Ureter (tissue), 1 donor: ENCODE measurements at places on chromosomes 6 and 20.
A peak's percentile ranks its signal among the peaks of the same experiment; 100 is the strongest.

GRCh38 chr6:134063121-134063965 lies 10.9 kb upstream of the SLC2A12 start:
- no peak for DNase-seq

DNA sequence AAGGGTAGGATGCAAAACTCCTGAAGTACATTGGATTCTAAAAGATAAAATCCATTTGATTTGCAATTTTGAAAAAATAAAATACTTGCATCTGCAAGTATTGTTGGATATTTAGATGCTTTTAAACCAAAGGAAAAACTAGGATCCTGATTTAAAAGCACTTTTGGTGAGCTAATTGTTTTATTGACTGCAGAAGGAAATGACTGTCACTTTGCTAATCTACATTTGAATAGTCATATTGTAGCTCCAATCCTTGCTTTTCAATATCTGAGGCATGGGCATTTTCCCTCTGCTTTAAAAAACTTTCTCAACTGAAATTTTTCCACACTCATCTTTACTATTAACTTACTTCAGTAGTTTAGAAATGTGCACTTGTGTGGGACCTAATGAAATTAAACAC lies 74.1 kb downstream of the TRDN start:
- DNase-seq, result no peak

DNA sequence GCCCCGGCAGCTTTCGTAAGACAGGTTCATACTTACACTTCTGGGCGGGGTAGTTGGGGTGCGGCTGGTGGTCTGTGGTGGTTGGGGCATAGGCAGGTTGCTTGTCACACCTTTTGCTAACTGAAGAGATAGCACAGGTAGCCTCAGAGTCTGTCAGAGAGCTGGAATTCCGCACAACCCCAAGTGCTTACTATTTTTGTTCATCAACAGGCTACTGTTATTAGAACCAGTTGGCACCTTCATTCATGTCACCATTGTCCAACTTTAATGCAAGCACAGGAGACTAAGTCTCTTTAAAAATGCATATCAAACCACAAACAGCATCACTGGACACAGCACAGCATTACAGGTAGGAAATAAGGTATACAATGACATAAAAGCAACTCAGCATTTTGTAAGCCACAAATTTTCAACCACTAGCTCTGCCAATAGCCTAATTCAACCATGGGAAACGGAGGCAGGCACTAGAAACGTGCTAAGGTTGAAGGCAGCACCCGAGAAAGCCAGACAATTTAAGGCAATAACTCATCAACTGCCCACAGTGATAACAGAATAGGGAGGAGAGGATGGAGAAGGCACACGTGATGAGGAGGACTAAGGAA lies 143.8 kb downstream of the ZMYND8 start:
- no peak for DNase-seq

DNA sequence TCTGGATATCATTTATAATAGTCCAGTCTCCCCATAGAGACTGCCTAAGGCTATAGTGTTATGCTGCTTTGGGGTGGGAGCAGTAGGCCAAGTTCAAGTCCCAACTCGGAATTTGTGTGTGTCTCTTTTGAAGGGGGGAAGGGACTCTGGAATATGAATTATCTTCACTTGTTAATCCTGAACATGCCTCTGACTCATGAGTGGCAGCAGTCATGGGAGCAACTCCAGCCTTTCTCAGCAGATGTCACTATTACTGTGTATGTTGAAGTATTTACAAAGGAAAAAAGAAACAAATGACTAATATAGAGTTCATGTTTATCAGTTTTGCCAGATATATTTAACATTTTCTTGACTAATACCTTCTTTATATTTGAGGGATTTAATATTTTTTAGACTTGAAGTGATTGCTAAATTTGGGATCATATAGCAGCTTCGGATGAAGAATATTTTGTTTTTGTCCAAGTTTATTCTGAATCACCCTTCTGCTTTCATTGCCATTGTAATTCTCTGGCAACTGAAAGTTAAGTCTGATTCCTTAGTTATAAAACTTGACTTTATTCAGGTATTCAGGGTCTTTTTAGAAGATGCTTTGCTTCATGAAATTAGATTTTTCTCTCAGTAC lies 23.4 kb downstream of the FAM217A start:
- DNase-seq, result no peak

- no peak for DNase-seq
These were observed 26.9 kb downstream of the PCNA start for GRCh38 chr20:5092765-5093339.

- no peak for DNase-seq
These were observed 21.7 kb downstream of the SMLR1 start for GRCh38 chr6:130848945-130849344.

DNA sequence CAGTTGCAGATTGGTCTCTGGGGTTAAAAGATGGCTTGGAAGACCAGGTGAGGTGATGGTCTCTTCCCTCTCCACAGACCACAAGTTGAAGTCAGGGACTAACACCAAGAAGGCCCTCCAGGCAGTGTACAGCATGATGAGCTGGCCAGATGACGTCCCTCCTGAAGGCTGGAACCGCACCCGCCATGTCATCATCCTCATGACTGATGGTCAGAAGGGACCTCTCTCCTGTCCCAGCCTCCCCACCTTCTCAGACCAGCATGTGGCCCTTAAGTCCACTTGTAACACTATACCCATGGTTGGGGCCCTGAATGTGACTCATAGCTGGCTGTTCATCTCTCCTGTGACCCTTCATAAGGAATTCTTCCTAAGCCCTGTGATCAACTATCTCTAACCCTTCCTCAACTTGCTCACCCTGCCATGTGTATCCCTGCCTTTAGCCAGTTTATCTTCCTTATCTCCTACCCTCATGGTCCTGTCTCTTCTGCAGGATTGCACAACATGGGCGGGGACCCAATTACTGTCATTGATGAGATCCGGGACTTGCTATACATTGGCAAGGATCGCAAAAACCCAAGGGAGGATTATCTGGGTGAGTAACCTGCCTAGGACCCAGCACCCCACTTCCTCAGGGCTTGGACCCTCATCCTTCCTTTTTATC lies 3.0 kb downstream of the CFB start:
- no peak for DNase-seq

DNA sequence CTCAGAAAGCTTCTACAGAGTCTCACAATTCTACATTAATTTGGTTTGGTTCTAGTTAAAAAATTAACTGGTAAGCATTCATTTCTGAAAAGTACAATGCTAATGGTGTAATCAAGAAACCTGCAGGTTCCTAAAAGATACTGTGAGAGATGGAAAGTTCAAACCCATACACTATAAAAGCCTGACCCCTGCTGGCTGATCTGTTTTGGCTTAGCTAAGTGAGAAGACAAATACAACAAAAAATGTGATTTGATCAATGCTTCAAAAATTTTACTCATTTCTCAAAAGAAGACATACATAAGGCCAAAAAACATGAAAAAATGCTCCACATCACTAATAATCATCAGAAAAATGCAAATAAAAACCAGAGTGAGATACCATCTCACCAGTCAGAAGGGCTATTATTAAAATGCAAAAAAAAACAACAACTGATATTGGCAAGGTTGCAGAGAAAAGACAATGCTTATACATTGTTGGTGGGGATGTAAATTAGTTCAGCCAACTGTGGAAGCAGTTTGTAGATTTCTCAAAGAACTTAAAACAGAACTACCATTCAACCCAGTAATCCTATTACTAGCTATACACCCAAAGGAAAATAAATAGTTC lies 102.8 kb downstream of the MOXD1 start:
- no peak for DNase-seq

DNA sequence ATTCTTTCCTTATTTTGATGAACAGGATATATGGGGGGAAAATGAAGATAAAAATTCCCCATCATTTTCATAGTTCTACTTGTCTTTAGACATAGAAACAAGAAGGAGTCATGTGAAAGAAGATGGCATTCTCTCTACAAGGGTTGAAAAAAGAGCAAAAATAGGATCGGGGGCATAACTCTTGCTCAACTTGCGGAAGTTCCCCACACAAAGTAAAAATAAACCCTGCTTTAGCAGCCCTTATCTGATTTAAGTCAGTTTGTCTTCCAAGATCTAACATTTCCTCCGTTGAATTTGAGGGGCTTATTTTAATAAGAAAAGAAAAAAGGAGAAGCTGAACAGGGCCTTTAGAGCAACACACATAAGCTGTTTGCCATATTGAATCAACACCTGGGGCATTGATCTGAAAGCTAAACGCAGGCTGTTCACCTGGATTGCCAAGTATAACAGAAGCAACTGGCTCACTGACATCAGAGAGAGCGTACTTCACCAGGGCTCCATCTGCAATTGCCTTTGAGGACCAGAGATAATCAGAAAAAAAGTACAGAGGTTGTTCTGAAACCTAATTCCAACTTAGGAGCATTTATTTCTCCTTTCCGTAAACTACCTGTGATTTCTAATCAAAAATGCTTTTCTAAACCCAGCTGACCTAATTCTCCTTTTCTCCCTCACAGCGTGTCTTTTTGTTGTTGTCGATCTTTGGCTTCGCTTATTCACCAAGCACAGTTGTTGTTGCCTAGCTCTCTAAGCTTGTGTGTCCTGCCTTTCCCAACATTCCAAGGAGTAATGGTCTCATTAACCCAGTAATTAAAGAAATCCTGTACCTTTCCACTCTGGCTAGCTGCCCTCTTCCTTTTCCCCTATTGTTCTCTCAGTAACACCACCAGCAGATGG lies 568.0 kb downstream of the KIF16B start:
- DNase-seq, result no peak

DNA sequence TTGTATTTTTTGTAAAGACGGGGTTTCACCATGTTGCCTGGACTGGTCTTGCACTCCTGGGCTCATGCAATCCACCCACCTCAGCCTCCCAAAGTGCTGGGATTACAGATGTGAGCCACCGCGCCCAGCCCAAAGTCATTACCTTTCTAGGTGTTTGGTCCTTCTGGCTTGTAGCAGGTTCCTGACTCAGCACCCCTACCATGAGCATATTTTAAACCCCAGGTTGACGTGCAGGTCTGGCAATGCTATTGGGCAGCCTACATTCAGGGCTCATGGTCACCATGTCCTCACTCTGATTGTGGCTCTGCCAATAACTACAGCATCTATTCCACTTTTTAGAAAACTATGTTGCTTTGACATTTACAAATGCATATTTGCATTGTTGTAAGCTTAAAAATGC lies 59.4 kb downstream of the IPCEF1 start:
- no peak for DNase-seq

- no peak for DNase-seq
These were observed 11.7 kb downstream of the SNTA1 start for GRCh38 chr20:33431797-33432381.

GRCh38 chr6:73739096-73739495 lies 43.1 kb downstream of the CD109 start:
- no peak for DNase-seq

GRCh38 chr20:57756921-57757320 lies 47.1 kb upstream of the PMEPA1 start:
- DNase-seq, result no peak

DNA sequence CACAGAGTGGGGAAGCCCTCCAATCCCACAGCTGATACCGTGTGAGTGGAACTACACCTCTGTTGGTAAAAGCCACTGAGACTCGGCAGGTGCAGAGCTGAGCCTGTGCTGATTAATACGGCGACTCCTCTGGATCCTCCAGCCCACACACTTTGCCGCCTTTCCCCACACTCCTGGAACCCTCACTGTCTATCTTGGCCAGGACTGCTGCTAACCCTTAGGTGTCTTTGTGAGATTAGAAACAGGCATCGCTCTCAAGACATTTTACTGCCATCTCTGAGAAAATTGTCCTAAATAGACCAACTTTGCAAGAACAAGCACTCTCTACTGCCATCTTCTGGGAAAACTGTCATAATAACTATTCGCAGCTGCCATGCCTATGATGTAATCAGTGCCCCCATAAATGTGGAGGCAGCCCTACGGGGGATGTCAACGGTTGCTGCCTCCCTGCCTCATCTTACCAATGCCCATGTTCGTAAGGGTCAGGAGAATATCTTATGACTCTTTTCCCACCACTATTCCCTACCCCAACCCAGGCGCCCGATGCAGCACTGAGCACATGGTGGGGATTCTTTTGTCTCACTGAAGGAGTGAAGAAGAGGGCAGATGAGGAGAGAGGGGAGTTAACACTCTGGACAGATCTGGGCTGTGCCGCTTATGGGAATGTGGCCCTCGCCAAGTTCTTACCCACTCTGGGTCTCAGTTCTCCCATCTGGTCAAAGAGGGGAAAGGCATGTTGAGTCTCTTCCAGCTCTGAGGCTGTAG lies 26.1 kb upstream of the KCNB1 start:
- DNase-seq, result no peak

GRCh38 chr6:147615659-147616456 lies 107.4 kb downstream of the SAMD5 start:
- DNase-seq, result no peak

GRCh38 chr20:21725892-21726291 lies 20.4 kb downstream of the PAX1 start:
- no peak for DNase-seq

GRCh38 chr6:96702626-96703025 lies 134.7 kb downstream of the GPR63 start:
- DNase-seq, result no peak

DNA sequence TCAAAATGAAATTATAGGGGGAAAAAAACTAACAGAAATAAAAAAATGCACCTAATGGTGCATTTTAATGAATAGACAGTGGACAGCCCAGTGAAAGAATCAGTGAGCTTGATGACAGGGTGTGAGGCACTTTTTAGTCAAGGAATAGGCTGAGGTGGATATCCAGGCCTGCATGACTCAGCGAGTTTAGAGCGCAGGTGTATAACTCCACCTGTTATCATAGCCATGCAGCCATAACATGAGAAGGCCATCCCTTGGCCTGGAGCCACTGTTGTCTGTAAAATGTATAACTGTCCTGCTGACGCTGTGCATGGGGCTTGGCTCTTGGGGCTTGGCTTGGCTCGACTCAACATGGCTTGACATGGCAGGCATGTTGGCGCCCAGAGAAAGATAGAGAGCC lies 331.5 kb upstream of the NOX3 start:
- DNase-seq, result no peak

GRCh38 chr6:32825966-32826365 lies 9.2 kb upstream of the HLA-DOB start:
- DNase-seq, result no peak

- peak; percentile 70 for DNase-seq
These were observed 16.6 kb downstream of the SLC22A1 start for GRCh38 chr6:160137989-160138835.

- no peak for DNase-seq
These were observed 58.9 kb upstream of the TRAF3IP2 start for GRCh38 chr6:111664565-111665030.

- DNase-seq, result no peak
These were observed 119.6 kb upstream of the FOXO3 start for GRCh38 chr6:108441141-108441540.

- no peak for DNase-seq
These were observed 12.0 kb downstream of the PGK2 start for GRCh38 chr6:49775043-49775442.
